ENCODE measurements at places on chromosomes 1 and 21.

DNA sequence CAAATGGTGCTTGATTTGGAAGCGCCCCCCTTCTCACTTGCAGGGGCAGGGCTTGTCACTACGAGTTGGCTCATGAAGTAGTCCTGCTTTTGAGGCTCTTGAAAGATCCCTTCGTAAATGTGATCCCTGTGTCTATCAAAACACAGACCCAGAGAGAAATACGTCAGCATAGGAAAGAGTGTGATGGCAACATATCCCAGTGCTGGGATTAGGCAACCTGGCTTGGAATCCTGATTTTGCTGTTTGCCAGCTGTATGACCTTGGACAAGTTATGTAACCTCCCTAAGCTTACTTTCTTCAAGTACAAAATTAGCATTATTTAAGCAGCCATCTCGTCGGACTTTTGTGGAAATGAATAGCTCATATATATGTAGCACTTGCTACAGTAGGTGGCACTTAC lies 228.4 kb downstream of the ATG4C start:
- no peak for DNase-seq

- DNase-seq = no peak
Observed at GRCh38 chr21:35197992-35198431, 148.9 kb upstream of the RUNX1 start.

GRCh38 chr21:45309069-45309986 lies 21.6 kb upstream of the POFUT2 start:
- DNase-seq = peak; percentile 41

DNA sequence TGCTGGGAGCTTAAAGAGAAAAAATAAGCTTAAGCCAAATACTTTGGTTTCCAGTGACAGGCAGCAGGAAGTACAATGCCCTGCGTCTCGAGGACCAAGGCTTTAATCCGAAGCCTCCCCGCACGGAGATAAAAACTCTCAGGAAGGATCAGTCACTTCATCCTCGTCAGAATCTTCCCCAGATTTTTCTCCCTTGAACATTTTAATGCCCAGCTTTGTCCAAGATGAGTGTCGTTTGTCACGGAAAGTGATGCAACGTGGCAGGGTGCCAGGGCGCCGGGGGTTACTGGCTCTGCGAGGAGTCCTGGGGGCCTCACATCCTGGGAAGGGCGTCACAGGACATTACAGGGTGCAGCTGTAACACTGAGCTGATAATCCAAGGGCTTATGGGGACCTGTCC lies 25.2 kb upstream of the PCBP3 start:
- no peak for DNase-seq
